CD4-positive, alpha-beta T cell treated with Interleukin-2 at 100 ng/mL for 4 hours (primary cell): ENCODE measurements at places on chromosomes 6 and 20.

DNA sequence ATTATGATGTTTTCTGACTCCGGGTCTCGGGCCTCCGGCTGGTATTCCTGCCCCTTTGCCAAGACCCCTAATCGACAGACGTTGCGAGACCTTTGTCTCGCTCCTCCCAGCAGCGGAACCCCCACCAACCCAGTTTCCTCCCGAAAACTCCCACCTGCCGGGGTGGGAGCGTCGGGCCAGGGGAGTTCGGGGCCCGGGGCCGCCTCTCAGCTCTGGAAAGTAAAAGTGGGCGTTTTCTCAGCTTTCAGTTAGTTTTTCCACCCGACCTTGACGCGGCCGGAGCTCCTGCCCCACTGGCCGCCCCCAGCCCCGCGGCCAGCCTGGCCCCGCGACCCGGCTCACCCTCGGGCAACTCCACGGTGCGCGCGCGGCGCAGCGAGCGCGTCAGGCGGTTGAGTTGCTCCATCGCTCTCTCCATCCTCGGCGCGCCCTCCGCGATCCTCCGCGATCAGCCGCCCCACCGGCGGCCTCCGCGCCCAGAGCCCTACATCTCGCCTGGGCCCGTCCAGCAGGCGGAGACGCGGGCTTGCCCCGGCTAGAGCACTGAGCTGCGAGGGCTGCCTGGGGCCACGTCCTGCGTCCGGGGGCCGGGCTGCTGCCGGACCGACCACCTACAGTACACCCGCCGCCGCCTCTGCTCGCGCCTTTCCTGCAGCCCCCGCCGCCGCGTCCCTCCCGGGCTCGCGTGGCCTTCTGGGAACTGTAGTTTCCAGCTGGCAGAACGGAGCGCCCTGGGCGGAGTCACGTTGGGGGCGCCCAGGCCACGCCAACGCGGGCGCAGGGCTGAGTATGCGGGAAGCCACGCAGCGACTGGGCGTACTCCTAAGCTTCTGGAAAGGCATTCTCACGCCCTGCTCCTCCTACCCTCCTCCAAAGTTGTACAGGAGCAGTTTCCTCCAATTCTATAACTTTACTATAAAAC, at the start of gene HACE1:
Gene HACE1 (minus strand): TSS at position 695 of the 922 bp plus-strand sequence. CDS start 277 bp downstream, at position 418.
- DNase-seq = peak; percentile 86

GRCh38 chr6:120805276-120805675, 529.0 kb downstream of the TBC1D32 start:
- DNase-seq = no peak

- DNase-seq = peak; percentile 90
Observed at GRCh38 chr6:26195376-26195923, 108.2 kb downstream of the HFE start.

GRCh38 chr6:132683543-132683942, 24.6 kb upstream of the TAAR1 start:
- no peak for DNase-seq

- no peak for DNase-seq
Observed at GRCh38 chr6:119493980-119494379, 144.4 kb upstream of the MAN1A1 start.

GRCh38 chr6:6811128-6812009, 222.8 kb downstream of the LY86 start:
- DNase-seq = peak; percentile 16

DNA sequence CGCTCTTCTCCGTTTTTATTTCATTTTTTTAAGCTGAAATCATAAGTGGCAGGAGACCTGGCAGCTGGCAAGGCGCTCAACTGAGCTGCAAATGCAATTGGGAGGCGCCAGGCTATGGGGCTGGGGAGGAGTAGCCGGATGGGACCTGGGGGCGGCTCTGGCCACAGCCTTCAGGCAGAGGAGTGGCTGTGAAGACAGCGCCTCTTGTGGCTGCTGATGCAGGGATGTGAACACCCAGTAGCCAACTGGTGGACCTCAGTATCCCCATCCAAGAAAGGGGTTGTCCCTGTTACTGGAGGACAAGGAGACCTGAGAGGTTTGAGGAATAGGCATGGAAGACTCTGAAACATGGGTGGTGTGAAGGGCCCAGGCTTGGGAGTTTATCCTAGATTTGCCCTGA, 12.6 kb downstream of the KCNK17 start:
- no peak for DNase-seq

DNA sequence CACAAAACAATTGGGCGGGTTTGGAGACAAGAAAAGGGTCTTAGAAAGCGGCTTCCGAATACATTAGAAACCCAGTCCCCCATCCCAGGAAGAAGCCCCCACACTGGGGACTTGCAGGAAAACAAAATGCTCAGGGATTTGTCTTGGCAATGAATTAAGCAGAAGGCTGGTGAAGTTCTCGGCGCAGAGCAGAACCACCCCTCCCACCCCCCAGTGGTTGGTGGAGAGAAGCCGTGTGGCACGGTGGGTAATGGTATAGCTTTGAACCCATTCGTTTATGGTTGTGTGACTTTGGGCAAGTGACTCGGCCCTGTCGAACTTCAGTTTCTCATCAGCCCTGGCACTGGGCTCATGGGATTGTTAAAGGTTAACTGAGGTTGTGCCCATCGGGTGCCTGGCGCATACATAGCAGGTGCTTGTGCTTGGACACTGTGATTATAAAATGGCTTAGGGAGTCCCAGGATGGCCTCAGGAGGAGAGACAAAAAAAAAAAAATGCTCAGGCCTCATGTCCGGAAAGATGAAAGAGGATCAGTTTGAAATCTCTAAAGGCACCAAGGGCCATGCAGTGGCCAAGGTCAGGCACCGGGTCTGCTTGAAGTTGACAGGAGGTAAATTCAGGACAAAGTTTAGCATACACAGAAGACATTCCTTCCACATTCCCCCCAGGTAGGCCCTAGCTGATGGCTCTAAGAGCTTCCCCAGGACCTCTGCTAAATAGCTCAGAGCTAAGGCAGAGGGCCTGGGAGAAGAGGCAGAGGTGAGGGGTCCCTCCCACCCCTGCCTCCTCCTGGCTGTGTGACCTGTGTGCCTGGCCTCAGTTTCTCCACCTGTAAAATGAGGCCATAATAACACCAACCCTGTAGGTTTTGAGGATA, 120.1 kb upstream of the PTPN1 start:
- no peak for DNase-seq

DNA sequence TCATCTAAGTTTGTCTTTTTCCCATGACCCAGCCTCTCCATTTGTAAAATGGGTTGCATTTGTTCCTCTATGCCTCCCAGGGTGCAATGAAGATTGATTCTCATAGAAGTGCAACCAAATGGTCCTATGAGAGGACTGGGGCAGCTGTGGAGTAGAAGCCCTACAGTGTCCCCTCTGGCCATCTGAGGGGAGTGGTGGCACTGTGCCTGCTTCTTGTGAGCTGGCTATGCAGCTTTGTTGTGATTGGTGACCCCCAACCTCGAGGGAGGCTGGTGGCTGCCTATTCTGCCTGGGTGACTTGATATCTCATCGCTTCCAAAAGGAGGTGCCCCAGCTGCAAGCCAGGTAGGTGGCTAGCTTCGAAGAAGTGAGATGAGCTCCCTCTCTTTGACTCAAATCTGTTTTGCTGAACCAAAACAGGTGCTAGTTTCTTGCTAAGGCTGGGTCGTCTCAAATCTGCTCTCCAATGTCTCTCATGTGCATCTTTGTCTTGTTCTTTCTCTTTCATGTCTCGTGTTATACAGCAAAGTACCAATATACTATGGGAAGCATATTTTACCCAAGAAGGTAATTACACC, 33.9 kb downstream of the TXLNB start:
- peak; percentile 18 for DNase-seq

DNA sequence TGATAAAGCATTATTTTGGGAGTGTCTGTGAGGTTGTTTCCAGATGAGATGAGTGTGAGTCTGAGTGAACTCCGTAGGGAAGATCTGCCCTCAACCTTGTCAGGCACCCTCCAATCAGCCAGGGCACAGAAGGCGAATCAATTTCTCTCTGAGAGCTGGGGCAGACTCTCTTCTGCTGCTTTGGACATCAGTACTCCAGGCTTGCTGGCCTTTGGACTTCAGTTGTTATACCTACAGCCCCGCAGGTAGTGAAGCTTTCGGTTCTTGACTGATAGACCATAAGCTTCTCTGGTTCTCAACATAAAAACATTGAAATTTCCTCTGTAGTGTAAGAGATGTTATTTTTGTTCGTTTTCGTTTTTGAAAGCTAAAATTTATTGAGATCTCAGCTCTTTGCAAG, 71.4 kb downstream of the MAFB start:
- DNase-seq = no peak

GRCh38 chr6:92125681-92126080, 1293.7 kb downstream of the EPHA7 start:
- no peak for DNase-seq

DNA sequence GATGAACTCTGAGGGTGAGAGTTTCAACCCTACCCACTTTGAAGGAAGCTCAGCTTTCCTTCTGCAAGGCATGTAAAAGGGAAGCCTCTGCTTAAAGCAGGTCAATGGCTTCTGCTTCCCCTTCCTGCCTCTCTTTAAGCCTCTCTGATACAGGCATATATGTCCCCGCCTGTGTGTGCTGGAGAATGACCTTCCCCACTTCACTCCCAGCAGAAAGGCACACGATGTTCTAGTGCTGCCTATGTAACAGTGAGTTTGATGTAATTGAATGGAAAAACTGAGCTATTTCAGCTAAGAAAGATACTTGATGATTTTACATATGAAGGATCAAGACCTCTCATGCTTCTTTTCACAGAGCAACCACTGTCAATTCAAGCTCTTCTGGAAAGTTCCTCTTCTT, 632.2 kb downstream of the HACE1 start:
- DNase-seq = no peak

GRCh38 chr6:30171677-30172471, 8.5 kb downstream of the TRIM15 start:
- DNase-seq = no peak

DNA sequence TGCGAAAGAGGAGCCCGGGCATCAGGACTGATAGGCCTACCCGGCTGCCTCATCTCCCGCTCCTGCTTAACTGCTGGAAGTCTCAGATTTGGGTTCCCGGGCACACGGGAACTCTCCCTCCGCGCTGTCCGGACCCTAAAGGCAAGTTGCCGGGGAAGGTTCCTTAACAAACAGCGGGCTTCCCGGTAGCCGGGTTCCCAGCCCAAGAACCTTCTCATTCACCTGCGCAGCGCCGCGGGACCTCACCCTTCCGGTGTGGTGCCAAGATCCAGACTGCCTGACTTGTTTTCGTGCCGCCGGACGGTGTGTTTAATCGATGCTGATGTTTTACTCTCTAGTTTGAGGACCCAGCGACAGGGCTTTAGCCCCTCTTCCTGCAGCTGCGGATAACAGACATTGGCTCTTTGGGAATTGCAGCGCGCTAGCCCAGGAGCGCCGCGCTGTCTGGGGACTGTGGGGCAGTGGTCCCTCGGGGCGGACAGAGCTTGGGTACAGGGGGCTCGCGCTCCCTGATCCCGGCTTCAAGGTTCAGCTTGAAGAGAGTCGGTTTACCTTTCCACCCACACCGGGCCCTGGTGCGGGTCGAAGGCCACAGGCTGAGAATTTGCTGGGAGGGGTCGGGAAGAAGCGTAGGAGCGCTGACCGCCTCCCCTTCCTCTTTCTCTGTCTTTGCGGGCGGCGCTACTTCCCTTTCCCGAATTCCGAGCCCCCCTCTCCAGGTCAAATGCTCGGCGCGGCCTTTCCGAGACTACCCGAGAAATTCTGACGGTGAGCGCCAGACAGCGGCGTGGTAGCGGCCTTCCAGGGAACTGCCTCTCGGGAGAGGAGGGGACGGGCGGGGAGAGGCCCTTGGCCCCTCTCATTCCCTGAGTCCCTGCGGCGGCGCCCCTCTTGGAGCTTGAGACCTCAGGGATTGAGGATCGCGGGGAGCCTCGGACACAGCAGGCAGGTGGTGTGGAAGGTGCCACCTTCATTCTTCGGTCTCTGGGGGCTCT, 17.2 kb downstream of the ABT1 start:
- DNase-seq = peak; percentile 15

DNA sequence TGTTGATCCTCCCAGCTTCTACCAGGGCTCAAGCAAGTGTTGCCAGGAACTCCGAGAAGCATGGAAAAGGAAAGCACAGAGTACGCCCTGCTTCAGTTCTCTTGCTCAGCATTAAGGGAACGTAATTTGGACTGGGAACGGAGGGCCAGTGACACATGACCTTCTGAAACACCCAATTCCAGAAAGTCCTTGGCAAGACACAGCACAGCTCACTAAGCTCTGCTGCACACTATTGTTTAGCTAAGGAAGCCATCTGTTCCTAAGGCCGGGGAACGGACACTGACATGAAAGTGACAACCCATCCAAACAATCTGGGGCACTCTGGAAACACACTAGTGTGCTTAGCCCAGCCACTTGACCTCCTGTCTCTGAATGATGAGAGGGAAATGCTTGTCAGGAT, 56.9 kb upstream of the NXT1 start:
- no peak for DNase-seq

DNA sequence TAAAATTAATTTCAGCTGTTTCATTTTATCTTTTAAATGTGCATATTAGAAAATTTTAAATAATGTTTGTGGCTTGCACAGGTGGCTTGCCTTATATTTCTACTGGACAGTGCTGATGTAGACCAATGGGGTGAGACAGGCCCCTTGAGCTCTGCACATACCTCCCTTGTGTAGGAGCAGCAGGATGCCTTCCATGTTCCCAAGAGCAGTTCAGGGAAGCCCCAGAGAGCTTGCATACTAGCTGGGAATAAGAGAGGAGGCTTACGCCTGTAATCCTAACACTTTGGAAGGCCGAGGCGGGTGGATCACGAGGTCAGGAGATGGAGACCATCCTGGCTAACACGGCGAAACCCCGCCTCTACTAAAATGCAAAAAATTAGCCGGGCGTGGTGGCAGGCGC, 61.4 kb downstream of the RFPL4B start:
- DNase-seq = no peak

DNA sequence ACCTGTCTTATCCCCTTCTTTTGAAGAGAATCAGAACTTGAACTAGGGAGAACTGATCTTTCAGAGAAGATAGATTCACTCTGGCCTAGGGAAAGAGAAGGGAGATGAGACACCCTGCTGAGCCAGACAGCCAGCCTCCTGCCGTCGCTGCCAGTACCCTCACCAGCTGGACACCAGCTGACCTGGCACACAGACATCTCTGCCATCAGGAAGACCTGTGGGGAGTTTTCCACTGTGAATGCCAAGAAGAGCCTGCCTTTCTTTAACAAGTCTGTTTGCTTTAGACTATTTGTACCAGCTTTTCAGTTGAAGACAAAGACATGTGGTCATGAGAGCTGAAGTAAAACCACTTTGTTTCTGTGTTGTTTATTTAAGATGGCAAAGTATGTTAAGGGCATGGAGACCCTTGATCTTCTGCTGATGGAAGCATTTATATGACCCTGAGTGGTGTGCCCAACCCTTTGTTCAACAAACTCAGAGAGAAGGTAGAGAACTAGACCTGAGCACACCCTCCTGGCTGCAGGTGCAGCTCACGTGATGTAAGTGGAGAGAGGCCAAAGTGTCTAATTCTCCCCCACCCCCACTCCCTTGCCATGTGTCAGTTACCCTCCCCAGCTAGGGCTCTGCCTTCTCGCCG, 82.3 kb upstream of the SLC24A3 start:
- no peak for DNase-seq
